ENCODE measurements at places on chromosomes 12 and 14.

GRCh38 chr12:1356285-1356684 is 238.1 kb downstream of the FBXL14 start:
- no peak for DNase-seq

DNA sequence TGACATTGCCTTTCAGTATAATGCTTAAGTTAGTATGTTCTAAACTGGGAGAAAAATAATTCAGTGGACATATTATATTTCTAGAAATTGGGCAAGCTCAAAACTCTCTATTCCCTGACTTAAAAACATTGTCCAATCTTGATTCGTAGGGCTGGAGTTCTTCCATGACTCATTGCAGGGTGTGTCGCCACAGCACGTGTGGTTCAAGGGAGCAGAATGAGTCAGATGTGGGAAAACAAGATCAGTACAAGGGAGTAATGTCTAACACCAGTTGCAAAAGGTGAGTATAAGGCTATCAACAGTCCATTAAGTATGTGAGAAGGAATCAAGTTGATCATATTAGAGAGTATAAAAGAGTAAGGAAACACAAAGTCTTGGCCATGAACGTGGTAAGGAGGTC is 887.0 kb downstream of the TMTC2 start:
- DNase-seq, result no peak

DNA sequence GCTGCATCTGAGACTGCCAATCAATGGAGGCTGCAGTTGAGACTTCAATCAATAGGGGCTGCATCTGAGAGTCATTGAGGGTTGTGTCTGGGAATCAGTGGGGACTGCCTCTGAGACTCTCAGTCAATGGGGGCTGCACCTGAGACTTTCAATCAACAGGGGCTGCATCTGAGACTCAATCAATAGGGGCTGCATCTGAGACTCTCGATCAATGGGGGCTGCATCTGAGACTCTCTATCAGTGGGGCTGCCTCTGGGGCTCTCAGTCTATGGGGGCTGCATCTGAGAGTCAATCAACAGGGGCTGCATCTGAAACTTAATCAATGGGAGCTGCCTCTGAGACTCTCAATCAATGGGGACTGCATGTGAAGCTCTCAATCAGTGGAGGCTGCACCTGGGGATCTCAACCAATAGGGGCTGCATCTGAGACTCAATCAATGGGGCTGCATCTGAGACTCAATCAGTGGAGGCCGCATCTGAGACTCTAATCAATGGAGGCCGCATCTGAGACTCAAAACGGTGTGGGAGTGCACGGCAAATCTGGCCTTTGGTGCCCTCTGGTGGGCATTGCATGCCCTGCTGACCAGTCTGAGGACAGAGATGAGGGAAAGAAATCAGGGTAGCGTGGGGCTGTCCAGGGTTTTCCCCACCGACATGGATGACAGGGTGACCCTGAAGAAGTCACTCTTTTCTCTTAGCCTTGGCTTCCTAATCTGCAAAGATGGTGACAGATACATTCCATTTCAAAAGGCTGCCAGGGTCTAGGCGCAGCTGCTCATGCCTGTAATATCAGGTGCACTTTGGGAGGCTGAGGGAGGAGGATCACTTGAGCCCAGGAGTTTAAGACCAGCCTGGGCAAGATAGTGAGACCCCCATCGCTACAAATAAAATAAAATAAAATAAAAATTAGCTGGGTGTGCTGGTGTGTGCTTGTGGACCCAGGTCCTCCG is 41.3 kb upstream of the EIF5 start:
- peak; percentile 86 for DNase-seq

DNA sequence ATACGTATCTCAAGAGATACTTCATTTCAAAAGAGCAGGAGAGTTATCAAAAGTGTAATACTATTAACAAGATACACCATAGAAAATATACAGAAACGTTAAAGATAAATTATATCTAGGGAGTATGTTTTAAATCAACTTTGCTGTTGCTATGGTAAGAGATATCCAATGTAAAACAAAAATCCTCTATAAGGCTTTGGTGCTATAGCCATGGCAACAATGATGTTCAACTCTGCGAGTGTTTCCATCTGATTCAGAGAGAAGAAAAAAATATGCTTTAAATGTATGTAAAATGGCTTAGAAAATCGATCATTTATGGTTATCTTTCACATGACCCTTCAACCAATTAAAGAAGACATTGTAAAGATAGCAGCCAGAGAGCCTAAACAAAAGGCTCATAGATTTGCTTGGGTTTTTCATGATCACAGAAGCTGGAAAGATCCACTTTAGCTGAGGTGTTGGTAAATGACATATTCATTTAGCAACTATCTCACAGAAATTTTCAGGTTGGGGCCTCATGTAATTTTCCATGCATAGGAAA is 387.0 kb upstream of the GARIN6 start:
- DNase-seq, result no peak

DNA sequence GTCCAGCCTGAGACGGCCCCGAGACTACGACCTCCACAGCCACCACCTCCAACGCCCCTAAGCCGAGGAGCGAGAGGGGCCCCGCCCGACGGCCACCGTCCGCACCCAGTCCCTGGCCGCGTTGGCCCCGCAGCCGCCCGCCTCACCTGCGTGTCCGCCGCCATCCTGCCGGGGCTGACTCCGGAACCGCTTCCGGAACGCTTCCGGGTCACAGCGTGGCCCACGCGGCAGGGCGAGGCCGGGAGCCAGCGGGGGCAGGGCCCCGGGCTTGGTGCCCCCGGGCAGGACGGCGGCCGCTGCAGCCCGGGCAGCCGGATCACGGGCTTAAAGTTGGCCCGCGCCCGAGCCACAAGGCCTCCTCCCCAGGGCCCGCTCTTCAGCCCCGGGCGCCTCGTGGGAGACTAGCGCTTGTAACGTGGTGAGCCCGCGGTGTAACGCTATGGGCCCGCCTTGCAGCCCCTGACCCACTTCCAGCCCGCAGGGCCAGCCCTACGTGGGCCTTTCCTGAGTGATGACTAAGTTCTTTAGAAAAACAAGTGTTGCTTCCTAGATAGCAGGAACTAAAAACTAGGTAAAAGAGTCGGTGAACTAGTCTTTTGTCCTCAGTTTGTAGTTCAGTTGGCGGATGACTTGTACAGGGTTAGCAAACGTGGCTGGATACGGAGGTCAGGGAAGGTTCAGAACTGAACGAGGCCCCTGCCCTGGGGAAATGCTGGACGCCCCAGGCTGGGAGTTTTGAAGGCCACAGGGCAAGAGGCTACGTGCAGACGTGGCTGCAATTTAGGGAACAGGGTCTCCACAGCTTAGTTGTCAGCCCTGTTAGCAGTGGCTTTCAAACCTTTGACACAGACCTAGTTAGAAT is at the start of gene GCN1:
Gene GCN1, minus strand, starts transcription at position 182 of the 862 bp plus-strand sequence. Its CDS starts 18 bp downstream, at position 164.
- DNase-seq, result peak; percentile 84

DNA sequence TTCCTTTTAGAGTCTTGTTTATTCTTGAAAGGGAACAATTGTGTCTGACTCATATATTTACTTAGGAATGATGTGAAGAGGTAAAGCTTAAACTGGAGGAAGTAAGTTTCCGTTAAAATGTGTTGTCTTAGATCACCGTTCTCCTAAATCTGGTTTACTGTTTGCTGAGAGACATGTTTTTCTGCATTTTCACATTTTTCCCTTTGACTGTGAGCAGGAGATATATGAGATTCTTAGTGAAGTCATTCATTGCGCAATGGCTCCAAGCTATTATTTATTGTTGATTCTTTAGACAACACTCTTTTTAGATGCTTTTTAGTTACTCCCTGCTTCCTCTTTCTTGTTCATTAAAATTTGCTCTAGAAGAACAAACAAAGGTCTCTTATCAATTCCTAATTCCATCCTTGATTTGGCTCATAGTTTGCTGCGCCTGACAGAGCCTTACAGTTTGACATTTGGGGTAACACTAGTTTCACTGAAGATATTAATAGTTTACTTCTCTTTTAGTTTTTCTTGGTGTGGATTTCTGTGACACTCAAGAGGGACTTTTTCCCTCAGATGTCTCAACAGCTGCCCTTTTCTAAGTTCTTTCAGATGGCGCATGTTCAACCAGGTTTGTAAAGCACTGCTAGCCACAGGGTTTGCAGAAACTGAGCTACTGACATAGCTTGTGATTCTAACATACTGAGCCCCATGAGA is 11.4 kb downstream of the CLECL1 start:
- DNase-seq, result no peak

DNA sequence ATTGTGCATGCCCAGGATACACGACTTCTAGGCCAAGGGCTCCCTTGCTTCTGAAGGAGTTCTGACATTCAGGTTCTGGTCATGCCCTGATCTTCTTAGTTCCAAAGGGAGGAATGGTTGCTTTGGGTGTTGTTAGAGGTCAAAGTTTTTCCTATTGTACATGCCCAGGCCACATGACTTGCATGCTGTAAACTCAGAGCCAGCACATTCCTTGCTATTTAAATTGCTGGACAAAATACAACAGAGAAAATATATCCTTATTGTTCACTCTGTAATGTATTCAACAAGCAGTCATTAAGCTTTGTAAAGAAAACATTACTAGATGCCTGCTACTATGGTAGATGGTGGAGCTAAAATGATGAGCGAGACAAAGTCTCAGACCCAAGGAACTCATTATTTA is 71.2 kb upstream of the COCH start:
- no peak for DNase-seq

- no peak for DNase-seq
Observed at GRCh38 chr14:30994681-30995620, 30.5 kb upstream of the AP4S1 start.

DNA sequence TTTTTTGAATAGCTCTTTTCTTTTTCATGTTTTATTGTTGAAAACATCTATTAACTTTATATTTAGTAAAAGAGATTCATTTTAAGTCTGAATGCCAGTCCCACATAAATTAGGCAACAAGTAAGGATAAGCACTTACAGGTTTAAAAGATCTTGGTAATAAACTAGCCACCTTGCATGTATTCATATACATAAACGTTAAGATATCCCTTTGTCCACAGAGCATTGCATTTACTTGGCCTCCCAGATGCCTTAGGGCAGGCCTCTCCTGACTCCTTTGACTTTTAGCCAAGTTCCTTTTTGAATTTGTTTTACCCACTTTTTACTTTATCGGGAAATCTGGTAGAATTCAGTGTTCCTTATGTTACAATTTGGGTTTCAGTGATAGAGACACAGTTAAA is 331.7 kb downstream of the ETNK1 start:
- DNase-seq, result no peak

DNA sequence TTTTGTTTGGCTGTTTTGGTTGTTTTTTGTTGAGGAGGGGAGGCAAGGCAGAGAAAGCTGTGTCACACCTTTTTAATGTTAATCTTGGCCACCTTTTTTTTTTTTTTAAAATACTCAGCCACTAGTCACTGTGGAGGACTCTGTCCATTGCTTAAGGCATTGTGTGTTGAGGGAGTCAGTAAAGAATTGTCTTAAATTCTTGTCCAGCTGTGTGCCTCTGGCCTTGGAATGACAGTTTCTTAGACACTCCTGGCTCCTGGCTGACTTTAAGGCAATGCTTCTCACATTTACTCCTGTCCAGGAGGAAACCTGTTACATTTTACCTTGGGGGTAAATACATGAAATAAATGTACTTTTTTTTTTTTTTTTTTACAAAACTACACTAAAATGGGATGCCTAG is 18.1 kb upstream of the SMCO2 start:
- DNase-seq, result no peak

- no peak for DNase-seq
Observed at GRCh38 chr12:27651201-27651600, 45.0 kb upstream of the REP15 start.
